ENCODE measurements at places on chromosomes 2 and 18. TPM values are rescaled to one million over a fixed set of nuclear protein-coding genes. Genes with fewer than 3 reads are reported as not detected.

- H3K4me3 ChIP-seq, result no peak overlapping the region
- no peaks in the 10 kb centered on the region for H3K36me3 ChIP-seq
- H3K4me1 ChIP-seq, result peaks cover 15% of the 10 kb centered on the region
- DNase-seq, result no peak
Measured at GRCh38 chr2:145329971-145330370, 810.1 kb upstream of the ZEB2 start.

- H3K4me1 ChIP-seq, result no peaks in the 10 kb centered on the region
- H3K27ac ChIP-seq, result no peak overlapping the region
- H3K27me3 ChIP-seq, result no peaks in the 10 kb centered on the region
Measured at GRCh38 chr18:13416848-13417247, 198.3 kb downstream of the LDLRAD4 start.

DNA sequence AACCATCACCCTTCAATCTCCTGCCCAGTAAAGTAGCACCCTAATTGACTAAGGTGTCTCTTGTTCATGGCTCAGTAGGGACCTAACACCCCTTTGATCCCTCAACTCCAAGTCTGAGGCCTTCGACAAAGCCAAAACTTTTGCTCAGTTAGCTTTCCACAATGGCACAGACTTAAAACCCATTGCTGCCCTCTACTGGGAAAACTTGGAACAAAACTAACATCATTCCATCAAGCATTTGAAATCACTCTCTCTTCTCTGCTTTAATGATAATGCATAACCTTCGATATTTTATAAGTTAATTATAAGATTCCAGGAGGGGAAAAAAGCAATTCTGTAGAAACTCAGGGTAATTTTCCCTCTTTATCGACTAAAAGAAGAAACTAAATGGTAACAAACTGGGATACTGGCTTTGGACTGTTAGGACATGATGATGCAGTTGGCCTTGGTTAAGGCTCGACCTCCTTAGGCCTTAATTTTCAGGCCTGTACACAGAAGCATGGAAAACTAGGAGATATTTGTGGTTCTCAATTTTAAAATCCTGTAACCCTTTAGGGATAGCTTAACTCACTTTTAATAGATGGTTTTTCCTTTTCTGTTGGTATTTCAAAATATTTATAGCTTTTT is 127.8 kb downstream of the STK39 start:
- no peak overlapping the region for H3K27ac ChIP-seq
- H3K36me3 ChIP-seq, result peaks cover 5% of the 10 kb centered on the region
- no peaks in the 10 kb centered on the region for H3K4me1 ChIP-seq
- DNase-seq, result no peak

- no peaks in the 10 kb centered on the region for H3K36me3 ChIP-seq
- H3K4me1 ChIP-seq, result no peaks in the 10 kb centered on the region
- no peak for DNase-seq
- H3K27me3 ChIP-seq, result no peaks in the 10 kb centered on the region
Measured at GRCh38 chr2:13604951-13605661, 888.4 kb downstream of the TRIB2 start.

GRCh38 chr2:54604871-54605270 is 118.6 kb upstream of the EML6 start:
- no peak for DNase-seq
- H3K36me3 ChIP-seq, result peaks cover 10% of the 10 kb centered on the region

DNA sequence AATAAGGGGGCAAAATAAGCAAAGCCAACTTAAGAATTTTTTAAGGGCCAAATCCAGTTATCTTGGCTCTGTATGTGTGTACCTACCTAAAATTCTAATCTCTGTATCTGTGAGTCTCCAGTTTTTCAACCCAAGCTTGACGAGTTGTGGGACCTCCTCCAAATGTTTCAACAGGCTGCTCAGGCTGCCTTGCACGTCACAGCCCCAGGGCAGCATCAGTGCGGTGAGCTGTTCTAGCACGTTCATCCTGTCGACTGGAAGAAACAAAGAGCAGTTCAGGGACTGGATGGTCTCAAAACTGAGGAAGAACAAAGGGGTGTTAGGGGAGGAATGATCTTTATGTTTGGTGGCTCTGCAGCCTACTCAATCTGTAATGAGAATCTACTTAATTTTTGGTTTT is 29.4 kb downstream of the NLRC4 start:
- peaks cover 15% of the 10 kb centered on the region for H3K36me3 ChIP-seq
- no peak overlapping the region for H3K4me3 ChIP-seq
- H3K27me3 ChIP-seq, result no peaks in the 10 kb centered on the region

DNA sequence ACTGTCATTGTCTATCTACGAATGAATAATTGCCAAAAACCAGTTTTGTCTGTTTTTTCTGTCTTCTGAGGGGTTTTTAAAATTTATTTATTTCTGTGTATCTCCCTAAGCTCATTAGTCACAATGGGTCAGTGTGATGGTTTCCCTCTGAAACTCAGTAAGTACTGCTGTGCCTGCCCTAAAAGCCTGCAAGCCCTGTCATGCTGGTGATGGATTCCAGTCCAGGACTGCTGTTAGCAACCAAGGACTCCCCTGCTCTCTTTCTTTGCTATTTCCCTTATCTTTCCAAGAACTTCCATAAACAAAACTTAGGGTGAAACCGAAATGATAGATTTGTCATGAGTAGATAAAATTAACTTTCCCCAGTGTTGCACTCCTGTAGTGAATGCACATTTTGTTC is 11.8 kb upstream of the DSG2 start:
- peaks cover 3% of the 10 kb centered on the region for H3K36me3 ChIP-seq
- DNase-seq, result peak; percentile 39
- peaks cover 63% of the 10 kb centered on the region for H3K4me1 ChIP-seq
- peak overlapping the region; percentile 86 for H3K27ac ChIP-seq
- peak overlapping the region; percentile 26 for H3K4me3 ChIP-seq

- no peak for DNase-seq
- H3K36me3 ChIP-seq, result no peaks in the 10 kb centered on the region
- peaks cover 11% of the 10 kb centered on the region for H3K4me1 ChIP-seq
- H3K4me3 ChIP-seq, result no peak overlapping the region
- H3K27ac ChIP-seq, result no peak overlapping the region
Measured at GRCh38 chr2:84033347-84033974, 425.6 kb downstream of the SUCLG1 start.

- no peaks in the 10 kb centered on the region for H3K27me3 ChIP-seq
- H3K4me3 ChIP-seq, result no peak overlapping the region
- peaks cover 24% of the 10 kb centered on the region for H3K4me1 ChIP-seq
Measured at GRCh38 chr2:146992057-146992456, 852.8 kb upstream of the ACVR2A start.

DNA sequence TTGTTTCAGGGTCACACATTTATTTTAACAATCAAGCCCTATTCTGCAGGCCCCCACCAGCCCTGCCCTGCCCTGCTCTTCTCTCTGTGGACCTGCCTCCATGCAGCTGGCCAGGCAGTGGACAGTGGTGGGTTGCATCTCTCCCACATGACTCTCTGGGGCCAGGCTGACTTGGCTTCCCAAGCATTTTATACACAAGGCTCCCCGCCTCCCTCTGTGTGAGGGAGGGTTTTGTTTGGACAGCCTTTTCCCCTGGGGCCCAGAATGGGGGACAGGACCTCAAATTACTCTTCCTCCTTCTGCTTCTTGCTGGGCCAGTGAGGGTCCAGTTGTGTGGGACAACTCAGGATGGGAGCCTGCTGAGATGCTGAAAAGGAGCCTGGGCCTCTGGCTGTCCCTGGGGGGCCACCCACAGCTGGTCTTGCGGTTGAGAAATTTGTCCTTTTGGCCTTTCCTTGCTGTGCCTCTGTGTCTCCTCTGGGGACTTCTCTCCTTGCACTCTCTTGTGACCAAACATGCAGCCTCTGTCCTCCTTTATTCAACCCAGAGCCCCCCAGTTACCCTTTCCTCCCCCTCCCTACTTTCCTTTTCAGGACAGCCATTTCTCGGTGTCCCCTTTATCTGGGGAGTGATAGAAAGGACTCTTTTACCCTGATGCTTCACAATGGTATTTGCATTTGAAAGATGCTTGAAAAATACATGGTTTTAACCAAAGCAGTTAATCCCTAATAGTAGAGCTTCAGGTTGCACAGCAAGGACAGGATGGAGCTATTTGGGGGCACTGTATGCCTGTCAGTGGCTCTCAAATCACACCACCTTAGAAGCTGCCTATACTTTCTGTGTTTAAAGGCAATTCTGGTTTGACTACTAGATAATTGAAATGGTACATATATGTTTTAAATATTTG is 151.1 kb downstream of the FHOD3 start:
- peaks cover 3% of the 10 kb centered on the region for H3K36me3 ChIP-seq
- no peak overlapping the region for H3K4me3 ChIP-seq
- peak overlapping the region; percentile 64 for H3K27ac ChIP-seq
- H3K4me1 ChIP-seq, result peaks cover 45% of the 10 kb centered on the region
- no peak for DNase-seq

DNA sequence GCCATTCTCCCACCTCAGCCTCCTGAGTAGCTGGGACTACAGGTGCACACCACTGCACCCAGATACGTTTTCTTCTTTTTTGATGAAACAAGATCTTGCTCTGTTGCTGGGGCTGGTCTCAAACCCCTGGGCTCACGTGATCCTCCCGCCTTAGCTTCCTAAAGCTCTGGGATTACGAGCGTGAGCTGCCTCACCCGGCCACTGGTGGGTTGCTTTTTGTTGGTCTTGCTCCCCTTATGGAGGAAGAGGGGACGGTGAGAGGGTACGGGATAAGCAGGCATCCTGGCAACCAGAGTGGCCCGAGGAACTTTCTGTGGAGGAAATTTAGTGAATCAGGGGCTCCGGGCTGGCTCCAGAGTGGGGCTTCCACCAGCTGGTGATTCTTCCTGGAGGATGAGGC is 222.3 kb downstream of the HDAC4 start:
- peaks cover 28% of the 10 kb centered on the region for H3K4me1 ChIP-seq
- no peak overlapping the region for H3K4me3 ChIP-seq
- no peaks in the 10 kb centered on the region for H3K27me3 ChIP-seq
- DNase-seq, result no peak

- no peak overlapping the region for H3K27ac ChIP-seq
- H3K27me3 ChIP-seq, result peaks cover 6% of the 10 kb centered on the region
- no peak for DNase-seq
- H3K4me1 ChIP-seq, result peaks cover 31% of the 10 kb centered on the region
- H3K4me3 ChIP-seq, result no peak overlapping the region
Measured at GRCh38 chr2:158735822-158736580, 59.1 kb upstream of the DAPL1 start.

Gene TTC32
- 20.8 TPM for total RNA-seq

Gene CNDP1
- total RNA-seq, result 0.75 TPM

Gene LBX2
- total RNA-seq, result 0.86 TPM

Gene RNU2-63P
- 13.0 TPM for total RNA-seq

Gene HOXD1
- not detected for total RNA-seq

Gene IL18RAP
- total RNA-seq, result not detected

All from mesothelial cell of epicardium (in vitro differentiated cells).